ENCODE measurements at places on chromosomes 11 and 22.

DNA sequence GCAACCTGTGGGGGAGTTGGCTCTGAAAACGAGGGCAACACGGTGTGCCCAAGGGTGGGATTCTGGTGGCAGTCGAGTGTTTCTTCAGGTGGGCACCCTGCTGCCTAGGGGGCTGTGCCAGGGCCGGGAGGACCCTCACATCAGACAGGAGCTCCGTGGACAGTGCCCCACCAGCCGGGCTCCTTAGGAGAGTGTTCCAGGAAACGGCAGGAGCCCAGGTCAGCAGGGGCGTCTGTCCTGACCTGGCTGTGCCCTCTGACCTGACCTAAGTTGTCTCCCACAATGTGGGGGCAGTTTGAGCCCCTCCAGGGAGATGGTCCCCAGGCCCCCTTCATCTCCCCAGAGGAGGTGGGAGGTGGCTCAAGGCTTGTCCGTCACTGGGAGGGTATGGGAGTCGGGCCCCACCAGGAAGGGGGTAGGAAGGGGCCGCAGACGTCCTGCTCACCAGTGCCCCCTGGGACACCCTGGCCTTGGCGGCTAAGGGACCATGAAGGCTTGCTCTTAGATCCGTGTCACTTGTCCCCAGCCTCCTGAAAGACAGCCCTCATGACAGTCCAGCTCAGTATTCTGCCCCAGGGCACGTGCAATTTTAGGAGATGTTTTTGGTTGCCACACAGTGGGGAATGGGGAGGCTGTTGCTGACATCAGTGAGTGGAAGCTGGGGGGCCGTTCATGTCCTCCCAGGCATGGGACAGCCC is 32.2 kb upstream of the GAL start:
- no peak for DNase-seq

DNA sequence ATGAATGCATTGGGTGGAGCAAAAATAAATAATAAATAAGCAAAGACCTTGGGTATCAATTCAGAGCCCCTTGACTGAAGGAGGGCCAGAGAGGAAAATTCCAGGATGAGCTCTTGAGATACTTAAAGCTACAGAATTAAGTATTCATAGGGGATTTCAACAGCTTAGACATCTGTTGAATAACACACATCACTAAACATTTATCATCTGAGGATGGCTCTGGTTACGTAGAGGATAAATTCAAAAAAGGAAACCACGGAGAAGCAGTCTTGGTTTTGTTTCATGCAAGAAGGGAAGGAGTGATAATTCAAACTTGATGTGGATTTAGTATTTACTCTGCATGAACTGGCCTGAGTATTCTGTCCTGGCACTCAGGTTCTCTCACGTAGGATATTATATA is 29.8 kb downstream of the ARHGAP42 start:
- DNase-seq, result no peak

- no peak for DNase-seq
Measured at GRCh38 chr11:44389963-44390605, 80.1 kb upstream of the ALX4 start.

GRCh38 chr22:27564806-27565205 is 236.8 kb downstream of the MN1 start:
- DNase-seq, result no peak

DNA sequence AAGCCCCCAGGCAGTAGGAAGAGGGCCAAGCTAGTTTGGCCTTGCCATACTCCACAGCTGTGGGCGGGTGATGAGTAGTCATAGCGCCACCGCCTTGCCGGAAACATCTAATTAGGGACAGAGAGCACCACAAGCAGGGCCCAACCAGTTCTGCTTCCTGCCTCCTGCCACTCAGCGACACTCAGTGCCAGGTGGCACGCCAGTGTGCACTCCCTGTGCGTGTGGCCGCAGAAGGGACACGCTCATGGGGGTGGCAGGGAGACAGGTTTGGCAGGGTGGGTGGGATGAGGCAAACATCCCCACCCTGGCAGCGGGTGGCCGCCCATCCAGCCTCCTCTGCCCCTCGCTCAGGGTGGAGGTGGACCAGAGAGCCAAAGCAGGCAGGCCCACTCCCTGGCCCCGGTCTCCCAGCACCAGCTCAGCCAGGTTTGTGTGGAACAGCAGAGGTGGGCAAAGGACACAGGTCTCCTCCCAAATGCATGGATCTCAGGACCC is 4.9 kb downstream of the OVOL1 start:
- no peak for DNase-seq

GRCh38 chr11:14499178-14499559 is 442 bp downstream of the COPB1 start:
- DNase-seq, result no peak

DNA sequence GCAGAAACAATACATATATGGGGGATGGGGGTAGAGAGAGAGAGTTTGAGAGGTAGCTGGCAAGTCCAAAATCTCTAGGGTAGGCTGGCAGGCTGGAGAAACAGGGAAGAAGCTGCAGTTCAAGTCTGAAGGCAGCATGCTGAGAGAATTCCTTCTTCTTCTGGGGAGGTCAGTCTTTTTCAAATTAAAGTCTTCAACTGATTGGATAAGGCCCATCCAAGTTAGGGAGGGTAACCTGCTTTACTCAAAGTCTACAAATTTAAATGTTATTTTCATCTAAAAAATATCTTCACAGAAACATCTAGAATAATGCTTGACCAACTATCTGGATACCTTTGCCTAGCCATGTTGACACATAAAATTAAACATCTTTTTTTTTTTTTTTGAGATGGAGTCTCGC is 2.9 kb upstream of the TREH start:
- no peak for DNase-seq

- DNase-seq, result no peak
Measured at GRCh38 chr11:94224078-94224477, 80.3 kb upstream of the IZUMO1R start.

- no peak for DNase-seq
Measured at GRCh38 chr11:114061048-114061680, 1.7 kb downstream of the ZBTB16 start.

DNA sequence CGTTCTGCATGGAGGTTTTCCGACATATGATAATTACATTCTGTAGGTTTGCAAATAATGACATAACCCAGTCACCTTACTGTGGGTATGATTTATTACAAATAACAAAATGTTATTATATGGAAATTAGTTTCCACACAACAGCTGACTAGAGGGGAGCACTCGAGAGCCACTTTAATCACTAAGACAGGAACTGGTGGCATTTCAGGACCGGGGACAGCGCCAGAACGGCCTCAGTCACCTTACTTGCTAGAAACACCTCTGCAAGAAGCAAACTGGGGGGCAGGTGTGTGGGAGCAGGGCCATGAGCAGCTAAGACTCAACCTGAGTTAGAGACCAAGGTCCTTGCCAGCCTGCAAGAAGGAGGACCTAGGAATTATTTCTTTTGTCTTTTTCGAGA is 199.9 kb downstream of the DSCAML1 start:
- no peak for DNase-seq

DNA sequence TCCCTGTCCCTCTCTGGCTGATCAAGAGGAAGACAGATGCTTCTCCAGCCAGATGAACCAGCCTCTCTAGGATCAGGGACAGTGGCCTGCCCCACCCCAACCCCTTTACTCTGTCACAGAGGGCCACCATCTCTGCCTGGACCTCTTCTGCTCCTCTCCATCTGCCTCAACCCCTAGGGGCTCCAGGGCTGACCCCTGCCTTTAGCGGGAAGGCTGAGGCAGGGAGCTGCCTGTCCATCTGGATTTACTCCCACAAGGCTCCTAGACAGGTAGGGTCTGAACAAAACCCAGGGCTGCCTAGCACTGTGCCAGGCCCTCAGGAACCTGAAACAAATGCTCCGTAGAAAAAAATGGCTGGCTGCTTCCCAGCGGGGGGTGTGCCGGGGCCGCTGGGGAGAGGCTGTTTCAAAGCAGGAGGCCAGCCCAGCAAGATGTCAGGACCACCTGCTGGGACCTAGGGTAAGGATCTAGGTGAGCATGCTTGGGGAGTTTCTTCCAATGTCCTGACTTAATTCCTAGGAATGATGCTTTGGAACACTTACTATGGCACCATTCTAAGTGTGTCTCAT is 3.2 kb downstream of the CHST1 start:
- no peak for DNase-seq

DNA sequence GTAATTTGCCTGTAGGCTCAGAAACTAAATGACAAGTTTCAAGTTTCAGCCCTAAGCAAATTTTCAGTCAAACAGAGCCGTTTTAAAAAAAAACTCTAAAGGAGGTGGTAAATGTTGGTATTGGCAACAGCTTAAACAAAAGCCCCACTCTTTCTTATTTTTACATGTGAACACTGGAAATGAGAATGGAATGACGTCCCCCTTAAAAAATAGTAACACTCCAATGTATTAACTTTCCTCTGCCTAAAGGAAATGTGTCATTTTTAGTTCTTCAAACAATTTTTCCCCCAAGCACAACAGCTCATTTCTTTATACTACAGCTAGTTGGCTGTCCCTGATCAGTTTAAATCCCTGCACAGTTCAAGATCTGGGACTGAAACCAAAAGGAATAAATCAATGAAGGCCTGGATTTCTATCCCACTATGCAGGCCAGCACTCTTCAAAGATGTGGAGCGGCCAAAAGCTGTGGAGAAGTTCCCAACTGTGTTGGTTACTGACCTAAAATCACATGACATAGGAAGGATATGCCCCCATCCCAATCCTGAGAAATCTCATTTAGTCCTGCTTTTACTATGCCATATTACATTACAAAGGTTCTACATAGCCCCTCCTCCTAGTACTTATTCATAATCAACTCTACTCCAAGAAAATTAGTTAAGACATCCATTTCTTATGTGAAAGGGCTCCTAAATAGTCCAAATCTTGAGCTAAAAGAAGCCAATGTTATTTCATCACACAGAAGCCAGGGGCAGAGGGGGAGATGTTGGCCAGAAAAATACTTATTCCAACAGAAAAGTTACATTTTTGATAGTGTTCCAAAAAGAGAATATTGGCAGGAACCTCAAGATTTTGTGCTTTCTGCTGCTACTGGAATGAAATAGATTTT is 95.9 kb downstream of the CADM1 start:
- no peak for DNase-seq

- DNase-seq, result no peak
Measured at GRCh38 chr11:73480677-73481076, 104.5 kb downstream of the RELT start.

DNA sequence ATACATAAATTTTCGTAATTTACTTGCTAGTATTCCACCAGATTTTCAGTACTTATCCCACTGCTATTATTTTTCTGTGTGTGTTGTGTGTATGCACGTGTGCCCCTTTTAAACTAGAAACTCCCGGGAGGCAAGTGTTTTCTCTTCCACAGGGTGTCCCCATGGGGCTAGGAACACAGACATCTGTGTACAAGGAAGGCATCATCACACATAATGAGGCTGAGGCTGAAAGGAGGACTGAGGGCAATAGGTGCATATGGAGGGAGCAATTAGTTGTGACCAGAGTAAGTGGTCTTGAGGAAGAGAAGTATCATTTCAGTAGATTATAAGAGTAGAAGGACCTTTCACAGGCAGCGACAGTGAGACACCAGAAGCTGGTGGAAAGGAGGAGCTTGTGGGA is 2.1 kb upstream of the DPAGT1 start:
- DNase-seq, result no peak

GRCh38 chr22:33677536-33677935 is 242.7 kb downstream of the LARGE1 start:
- no peak for DNase-seq

- no peak for DNase-seq
Measured at GRCh38 chr22:50406416-50407170, 63.5 kb downstream of the PPP6R2 start.

DNA sequence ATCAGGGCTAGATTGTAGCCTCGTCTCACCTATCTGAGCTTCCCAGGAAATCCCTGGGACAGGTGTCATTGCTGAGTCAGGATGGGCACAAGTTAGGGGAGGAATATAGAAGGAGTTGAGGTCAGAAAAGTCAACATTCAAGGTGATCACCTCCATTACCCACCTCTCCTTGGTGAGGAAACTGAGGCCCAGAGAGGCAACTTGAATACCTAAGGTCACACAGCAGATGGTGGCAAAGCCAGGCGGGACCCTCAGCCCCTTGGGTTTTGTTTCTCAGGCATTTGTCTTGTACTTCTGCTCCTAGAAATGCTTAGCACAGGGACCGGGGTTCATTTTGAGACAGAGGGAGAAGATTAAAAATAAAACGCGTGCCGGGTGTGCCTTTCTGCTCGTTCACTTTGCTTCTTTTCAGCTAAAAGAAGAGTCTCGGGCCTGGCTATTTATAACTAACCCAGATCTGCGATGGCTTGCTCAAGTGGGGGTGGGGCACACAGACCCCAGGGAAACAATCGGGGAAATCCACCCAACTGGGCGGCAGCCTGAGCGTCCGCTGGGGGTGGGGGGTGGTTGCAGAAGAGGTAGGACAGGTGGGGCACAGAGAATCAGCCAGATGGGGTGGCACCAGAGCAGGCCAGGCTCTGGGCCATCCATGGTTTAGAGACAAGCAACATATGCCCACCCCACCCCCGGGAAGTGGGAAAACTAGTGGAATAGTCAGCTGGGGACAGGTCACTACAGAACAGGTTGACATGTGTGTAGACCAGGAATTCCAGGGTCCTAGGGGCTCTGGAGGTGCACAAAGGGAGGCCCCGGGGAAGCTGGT is 3.9 kb upstream of the GNAZ start:
- DNase-seq, result no peak

- no peak for DNase-seq
Measured at GRCh38 chr11:35721651-35722282, 59.2 kb downstream of the TRIM44 start.

GRCh38 chr11:534396-535209 is 773 bp downstream of the HRAS start:
- DNase-seq, result no peak

DNA sequence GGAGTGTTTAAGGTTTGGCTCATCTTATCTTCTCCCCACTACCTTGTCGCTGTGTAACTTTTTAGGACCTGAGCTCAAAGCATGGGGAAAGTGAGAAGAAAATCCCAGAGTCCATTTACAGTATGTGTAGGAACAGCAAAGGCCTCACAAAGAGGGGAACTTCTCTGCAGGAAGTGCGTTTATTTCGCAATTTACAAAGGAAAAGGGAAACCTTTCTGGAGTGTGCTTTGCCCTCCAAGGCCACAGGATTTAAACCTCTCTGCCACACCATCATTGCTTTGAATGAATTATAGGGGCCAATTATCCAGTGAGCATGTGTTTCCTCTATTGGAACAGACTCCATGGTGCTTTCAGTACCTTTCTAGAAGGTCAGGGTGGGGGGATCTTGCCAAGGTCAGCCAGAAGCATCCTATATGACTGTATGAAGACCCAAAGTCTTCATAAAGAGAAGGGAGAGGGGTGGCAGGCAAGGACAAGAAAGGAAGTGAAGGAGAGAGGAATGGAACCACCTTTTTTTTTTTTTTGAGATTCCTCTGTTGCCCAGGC is 68.1 kb upstream of the LMO2 start:
- DNase-seq, result no peak

DNA sequence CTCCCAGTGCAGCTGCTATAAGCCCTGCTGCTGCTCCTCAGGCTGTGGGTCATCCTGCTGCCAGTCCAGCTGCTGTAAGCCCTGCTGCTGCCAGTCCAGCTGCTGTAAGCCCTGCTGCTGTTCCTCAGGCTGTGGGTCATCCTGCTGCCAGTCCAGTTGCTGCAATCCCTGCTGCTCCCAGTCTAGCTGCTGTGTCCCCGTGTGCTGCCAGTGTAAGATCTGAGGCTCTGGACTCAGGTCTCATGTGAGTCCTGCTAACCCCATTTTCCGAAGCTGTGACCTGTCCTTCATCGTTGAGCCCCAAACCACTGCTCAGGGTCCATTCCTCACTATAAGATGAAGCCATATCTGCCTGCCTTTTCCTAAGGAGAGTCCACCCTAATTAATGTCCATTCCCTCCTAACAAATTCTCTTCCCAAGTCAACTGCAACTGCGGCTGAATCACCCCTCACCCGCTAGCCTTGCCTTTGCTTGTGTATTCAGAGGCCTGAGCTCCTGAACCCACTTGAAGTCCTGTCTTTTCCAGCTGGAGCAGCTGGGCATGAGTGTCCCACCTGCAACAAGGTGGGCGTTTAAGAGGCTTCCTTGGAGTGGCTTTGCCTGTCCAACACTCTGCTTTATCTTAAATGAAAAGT is 626 bp downstream of the KRTAP5-7 start:
- no peak for DNase-seq

Data from AG09319 (cell line).